ENCODE measurements at places on chromosomes 6 and 20.
A peak's percentile ranks its signal among the peaks of the same experiment; 100 is the strongest.

DNA sequence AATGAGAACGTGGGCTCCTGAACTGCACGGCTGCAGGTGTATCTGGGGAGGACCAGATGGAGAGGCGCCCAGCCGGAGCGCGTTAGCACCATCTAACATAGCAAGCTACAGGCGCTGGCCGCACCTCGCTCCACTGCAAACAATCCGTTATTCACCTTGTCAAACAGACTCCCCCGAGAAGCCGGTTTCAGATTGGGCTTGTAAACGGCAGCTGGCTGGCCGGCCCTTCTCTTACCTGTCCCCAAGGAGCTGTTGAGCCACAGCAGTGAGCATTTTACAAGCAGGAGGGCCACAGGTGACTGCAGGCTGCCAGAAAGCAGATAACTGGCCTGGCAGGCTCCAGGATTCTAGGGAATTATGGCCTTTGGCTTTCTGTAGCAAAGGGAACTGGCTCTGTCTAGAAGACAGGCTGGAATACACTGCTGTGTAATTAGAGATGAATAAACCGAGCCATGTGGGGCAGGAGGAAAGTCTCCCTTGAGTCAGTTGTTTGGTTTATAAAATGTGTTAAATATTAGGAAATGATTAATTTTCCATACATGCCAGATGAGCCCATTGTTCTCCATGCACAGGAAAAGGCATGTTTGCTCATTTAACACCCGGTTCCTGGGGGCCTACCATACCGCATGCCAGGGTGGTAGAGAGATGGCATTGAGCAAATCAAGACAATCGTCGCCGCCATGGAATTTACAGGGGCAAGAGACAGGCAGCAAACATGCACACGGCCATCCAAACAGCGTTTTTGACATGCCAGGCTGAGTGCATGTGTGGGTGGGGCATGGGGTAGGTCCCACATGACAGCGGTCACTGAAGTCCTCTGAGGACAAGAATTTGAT lies 159.3 kb downstream of the NFATC2 start:
- DNase-seq: no peak

GRCh38 chr6:164108869-164109769 lies 694.6 kb downstream of the QKI start:
- DNase-seq: peak; percentile 9

DNA sequence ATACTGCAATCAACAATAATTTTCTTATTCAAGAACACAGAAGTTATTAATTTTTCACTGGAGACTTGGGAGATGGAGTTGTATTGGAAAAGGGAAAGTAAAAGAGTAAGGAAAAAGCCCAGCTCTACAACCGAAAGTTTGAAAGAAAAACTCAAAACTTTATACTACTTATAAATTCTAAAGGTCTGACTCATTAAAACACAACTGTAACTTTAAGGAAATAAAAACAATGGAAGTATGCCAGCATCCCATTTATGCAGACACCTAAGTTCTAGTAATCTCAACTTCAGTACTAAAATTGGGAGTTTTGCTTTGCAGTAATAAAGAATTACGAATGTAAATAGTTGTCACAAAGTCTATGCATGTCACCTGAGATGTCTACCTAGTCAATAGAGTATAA lies 80.6 kb downstream of the IRAK1BP1 start:
- DNase-seq: no peak

DNA sequence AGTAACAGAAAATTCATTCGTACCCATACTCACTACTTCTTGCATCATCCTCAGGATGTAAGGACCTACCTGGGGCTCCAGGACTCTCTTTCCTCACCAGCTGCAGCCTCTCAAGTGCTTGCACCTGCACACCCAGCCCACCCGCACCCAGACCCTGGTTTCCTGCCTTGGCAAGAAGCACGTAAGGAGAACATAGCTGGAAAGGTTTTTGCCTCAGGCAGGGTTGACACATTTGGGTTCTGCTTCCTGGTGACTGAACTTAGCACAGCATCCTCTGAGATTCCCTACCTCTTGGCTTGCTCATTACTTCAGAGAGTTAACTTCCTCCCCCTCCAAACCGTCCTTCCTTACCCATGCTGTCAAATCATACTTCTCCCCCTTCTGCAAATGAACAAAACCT lies 556.9 kb downstream of the CD83 start:
- no peak for DNase-seq

- DNase-seq: no peak
Measured at GRCh38 chr20:3874194-3874844, 14.9 kb upstream of the PANK2 start.

GRCh38 chr6:46901882-46902314 lies 19.8 kb downstream of the ADGRF5 start:
- no peak for DNase-seq

GRCh38 chr20:45725134-45725533 lies 3.0 kb downstream of the SPINT4 start:
- no peak for DNase-seq

GRCh38 chr6:106098383-106099234 lies 12.5 kb downstream of the PRDM1 start:
- DNase-seq: peak; percentile 74

DNA sequence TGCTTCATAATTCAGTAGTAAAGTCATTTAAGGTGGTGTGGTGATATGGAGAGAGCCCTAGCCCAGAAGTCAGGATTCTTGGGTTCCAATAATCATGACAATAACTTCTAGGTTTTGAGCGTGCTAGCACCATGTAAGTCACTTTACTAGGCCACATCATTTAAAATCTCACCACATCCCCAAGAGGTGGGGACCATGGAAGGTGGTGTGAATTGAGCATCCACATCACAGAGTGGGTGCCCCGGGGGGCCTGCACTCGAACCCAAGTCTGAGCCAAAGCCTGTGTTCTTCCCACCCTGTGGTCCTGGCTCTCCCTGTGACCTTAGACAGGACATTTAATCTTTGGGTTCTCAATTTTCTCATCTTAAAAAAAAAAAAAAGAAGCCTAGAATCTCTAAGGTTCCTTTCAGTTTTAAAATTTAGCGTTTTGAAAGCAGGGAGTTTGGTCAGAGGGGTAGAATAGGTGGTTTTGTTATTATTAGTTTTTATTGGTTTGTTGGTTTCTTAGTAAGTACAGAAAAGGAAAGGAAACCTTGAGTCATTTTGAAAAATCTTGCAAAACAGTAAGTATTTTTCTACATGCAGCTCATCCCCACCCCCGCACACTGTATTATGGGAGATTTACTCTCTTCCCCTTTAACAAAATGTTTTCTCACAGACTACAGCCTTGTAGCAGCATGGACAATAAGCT lies 26.4 kb downstream of the ARMC2 start:
- no peak for DNase-seq

DNA sequence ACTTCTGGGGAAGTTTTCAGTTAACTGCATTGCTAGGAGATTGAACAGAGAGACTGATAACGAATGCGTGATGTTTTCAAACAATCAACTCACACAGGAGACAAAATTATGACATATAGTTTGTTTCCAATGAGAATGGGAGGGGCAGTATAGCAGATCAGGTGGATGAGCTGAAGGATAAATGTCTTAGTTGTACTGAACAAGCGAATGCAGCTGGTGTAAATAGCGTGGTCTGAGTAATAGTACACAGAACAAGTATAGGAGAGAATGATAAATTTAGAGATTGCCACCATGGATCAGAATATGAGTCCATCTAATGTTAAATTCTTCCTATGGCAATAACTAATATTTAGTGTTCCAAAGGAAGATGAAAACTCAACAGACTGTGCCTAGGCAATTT lies 858.6 kb downstream of the EYS start:
- DNase-seq: no peak

- DNase-seq: no peak
Measured at GRCh38 chr6:142242269-142242668, 59.5 kb upstream of the ADGRG6 start.

GRCh38 chr6:2615251-2615650 lies 135.5 kb downstream of the MYLK4 start:
- DNase-seq: no peak

DNA sequence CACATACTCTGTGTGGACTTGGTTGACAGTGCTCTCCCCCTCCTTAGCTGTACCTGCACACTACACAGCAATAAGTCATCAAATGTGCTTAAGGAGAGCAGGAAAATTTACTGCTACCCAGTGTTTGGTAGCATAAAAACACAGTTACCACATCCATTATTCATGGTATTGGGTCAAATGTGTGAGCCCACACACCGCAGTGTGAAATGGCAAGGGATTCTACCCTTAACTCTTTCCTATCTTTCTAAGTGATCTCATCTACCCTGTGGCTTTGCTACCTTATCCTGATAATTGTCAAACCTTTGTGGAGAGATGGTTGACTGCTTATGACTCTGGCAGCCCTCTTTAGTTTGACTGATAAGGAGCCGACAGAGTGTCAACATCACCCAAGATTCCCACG lies 47.6 kb downstream of the STX11 start:
- no peak for DNase-seq

- no peak for DNase-seq
Measured at GRCh38 chr6:89858041-89858440, 28.4 kb downstream of the CASP8AP2 start.

DNA sequence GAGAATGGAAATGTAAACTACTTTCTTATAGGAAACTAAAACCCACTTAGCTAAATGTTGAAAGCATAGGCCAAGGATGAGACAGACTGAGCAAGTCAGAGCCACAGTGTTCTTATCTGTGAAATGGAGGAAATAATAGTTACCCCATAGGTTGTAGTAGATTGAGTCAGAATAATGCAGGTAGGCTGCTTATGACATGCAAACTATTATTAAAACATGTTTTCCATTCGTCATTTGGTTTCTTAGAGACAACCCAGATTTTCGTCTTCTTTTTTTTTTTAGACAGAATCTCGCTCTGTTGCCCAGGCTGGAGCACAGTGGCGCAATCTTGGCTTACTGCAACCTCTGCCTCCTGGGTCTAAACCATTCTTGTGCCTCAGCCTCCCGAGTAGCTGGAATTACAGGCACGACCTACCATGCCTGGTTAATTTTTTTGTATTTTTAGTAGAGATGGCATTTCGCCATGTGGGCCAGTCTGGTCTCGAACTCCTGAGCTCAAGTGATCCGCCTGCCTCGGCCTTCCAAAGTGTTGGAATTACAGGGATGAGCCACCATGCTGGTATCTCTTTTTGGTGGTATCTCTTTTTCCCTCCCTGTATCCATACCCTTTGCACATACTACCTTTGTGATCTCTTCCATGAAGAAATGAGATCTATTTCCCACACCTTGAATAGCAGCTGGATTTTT lies 196.5 kb upstream of the ZNF217 start:
- no peak for DNase-seq

DNA sequence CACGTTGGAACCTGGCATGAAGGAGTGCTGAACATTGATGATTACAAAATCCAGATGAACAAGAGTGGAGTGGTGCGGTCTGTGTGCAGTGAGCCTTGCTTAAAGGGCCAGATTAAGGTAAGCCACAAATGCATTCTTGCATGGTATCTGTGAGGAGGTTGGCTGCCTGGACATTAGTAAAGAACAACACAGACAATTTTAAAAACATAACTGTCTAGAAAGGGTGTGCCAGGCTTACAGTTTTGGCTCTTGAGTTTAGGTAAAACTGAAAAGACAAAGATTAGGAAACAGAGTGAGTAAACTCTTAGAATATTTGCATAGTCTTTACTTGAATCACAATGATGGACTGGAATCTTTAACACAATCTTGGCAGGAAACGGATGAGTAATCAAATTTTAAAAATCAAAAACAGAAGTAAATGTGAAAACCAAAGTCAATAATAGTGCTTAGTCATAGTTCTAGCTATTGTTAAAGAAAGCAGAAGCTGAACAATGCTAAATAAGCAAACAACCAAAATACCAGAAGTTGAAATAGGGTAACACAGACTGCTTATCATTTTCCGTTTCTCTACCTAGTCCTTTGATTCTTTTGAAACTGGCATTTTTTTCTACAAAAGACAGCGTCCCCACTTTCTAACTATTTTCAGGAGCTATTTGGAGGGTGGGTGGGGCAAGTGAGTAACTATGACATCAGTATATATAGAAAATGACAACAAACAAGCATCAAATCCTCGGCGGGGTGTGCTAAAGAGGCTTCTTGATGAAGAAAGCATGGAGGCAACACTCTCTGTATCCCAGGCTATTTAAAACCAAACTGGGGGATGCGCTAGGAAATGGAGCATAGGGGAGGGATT lies 185.8 kb upstream of the RAB32 start:
- DNase-seq: no peak

DNA sequence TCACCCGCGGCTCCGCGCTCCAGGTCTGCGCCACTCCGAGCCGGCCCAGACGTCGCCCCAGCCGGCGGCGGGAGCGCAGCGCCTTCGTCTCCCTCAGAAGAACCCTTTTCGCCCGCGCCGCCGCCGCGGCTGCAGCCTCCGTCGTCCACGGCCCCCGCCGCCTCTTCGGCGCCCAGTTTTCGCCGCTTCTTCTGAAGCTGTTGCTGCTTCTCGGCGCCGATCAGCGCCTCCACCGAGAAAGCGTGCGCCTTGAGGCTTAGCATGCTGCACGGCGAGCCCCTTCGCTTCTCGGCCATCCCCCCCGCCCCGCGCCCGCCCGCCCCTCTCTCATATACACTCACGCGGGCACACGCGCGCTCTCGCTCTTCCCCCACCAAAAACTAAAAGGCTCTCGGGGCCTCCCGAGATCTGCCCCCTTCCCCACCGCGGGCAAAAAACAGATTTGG lies 489 bp downstream of the TBX18 start:
- DNase-seq: peak; percentile 38

DNA sequence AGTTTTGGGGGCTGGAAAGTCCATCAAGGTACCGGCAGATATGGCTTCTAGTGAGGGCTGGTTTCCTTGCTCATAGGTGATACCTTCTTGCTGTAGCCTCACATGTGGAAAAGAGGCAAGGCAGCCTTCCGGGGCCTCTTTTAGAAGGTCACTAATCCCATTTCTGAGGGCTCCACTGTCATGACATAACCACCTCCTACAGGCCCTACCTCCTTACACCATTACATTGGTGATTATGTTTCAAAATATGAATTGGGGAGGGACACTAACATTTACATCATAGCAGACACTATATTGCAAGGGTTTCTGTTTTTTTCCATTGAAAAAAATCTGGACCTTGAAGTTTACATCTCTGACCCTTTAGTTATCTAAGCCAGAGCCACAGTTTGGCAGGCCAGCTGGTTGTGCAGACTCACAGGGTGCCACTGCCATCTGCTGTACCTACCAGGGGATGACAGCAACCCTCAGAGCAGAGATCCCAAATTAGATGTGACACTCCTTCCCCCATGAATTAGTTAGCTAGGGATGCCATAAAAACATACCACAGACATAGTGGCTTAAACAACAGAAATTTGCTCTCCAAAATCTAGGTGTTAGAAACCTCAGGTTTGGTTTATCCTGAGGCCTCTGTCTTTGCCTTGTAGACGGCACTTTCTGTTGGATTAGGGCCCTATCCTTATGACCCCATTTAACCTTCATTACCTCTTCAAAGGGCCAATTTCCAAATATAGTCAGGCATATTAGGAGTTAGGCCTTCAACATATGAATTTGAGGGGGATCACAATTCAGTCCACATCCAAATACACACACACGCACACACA lies 166.4 kb upstream of the RNF217 start:
- DNase-seq: no peak

- peak; percentile 14 for DNase-seq
Measured at GRCh38 chr6:108227290-108227689, 33.5 kb downstream of the SNX3 start.

Data from large intestine (tissue), 12 donors.